Stomach (tissue), 19 donors: ENCODE measurements at places on chromosomes 11 and 22. TPM values are rescaled to one million over a fixed set of nuclear protein-coding genes. Genes with fewer than 3 reads are reported as not detected.

- H3K4me3 ChIP-seq, result no peak overlapping the region
- no peak overlapping the region for H3K27ac ChIP-seq
- H3K27me3 ChIP-seq, result no peaks in the 10 kb centered on the region
- no peak for DNase-seq
- no peaks in the 10 kb centered on the region for H3K36me3 ChIP-seq
Measured at GRCh38 chr22:28714043-28714628, 27.5 kb downstream of the CHEK2 start.

EEF1G gene
- 794 TPM for total RNA-seq

GRCh38 chr22:38213319-38213989, 11.7 kb downstream of the MAFF start:
- DNase-seq, result no peak
- peaks cover 5% of the 10 kb centered on the region for H3K36me3 ChIP-seq
- no peak overlapping the region for H3K27ac ChIP-seq
- no peak overlapping the region for H3K4me3 ChIP-seq
- no peaks in the 10 kb centered on the region for H3K27me3 ChIP-seq

MYOD1 gene
- not detected for total RNA-seq

RAB36 gene
- 0.58 TPM for total RNA-seq

DNA sequence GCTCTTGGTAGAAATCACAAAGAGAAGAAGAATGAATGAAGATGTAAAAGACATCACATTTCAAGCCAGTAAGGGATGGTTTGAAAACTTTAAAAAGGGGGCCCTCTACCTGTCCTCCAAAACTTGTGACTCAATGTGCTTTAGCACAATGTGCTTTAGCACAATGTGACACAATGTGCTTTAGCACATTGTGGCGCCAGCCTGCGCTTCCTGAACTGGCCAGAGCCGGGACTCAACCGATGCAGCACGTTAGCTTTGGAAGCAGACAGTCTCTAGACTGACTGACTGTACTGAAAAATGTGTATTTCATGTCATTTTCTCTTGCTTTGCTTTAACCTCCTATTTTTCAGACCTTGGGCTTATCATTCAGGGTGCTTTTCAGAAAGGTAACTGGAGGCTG, 63.5 kb downstream of the FAM83F start:
- no peak overlapping the region for H3K27ac ChIP-seq
- peaks cover 50% of the 10 kb centered on the region for H3K4me1 ChIP-seq
- no peaks in the 10 kb centered on the region for H3K27me3 ChIP-seq
- H3K4me3 ChIP-seq, result no peak overlapping the region
- H3K36me3 ChIP-seq, result no peaks in the 10 kb centered on the region

IL10RA gene
- 190 TPM for total RNA-seq
